Panc1 (cell line): ENCODE measurements at places on chromosomes 6 and 20. TPM values are rescaled to one million over a fixed set of nuclear protein-coding genes. Genes with fewer than 3 reads are reported as not detected.

The SPAG4 gene
- total RNA-seq, result 17.6 TPM

The F13A1 gene
- total RNA-seq, result 0.26 TPM

The ZNF311 gene
- 0.39 TPM for total RNA-seq

The PROKR2 gene
- not detected for total RNA-seq

The LPA gene
- 0.21 TPM for total RNA-seq

The FILIP1 gene
- total RNA-seq, result 0.26 TPM

The RSPO3 gene
- total RNA-seq, result not detected

The OPN5 gene
- not detected for total RNA-seq
